Renal cortex interstitium (tissue), 15 donors: ENCODE measurements at places on chromosomes 4 and X. TPM values are rescaled to one million over a fixed set of nuclear protein-coding genes. Genes with fewer than 3 reads are reported as not detected.

DNA sequence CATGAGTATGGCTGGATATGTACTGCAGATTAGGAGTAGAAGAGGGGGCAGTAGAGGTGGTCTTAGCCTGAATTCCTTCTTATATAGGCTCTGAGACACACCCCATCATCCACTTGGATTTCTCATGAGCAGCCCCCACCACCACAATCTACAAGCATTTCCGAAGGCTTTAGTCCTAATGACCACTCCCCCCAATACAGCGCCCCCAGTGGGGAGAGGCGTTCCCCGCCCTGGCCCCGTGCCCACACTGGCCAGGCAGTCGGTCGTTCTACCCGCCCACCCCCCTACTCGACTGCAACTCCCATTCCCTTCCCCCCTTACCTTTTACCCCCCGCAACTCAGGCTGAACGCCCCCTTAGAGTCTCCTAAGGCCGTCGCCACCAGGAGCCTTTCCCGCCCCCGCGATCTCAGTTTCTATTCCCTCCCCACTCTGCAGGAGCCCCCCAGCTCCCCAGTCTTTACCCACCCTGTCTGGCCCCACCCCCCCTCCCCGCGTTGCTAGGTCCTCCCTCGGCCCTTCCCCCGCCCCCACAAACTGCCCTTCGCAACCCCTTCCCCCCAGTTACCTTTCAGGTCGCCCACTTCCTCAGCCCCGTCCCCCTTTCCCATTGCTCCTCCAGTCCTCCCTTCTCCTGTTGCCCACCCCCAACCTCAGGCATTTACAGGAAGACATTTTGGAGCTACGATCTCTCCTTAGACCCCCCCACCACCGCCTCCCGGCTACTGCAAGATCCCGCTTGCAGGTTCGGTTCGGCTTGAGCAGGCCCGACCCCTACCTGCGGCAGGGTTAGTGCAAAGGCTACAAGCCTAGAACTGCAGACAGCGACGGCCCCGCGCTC is 468 bp downstream of the ZMYM3 start:
- no peak for DNase-seq

MCTS1 gene
- 48.5 TPM for polyA plus RNA-seq

- no peak for DNase-seq
Measured at GRCh38 chr4:147801820-147802219, 69.9 kb downstream of the ARHGAP10 start.

PHF8 gene
- 30.5 TPM for polyA plus RNA-seq

GRCh38 chr4:116499-116898 is 7.8 kb upstream of the ZNF718 start:
- DNase-seq = no peak

DNA sequence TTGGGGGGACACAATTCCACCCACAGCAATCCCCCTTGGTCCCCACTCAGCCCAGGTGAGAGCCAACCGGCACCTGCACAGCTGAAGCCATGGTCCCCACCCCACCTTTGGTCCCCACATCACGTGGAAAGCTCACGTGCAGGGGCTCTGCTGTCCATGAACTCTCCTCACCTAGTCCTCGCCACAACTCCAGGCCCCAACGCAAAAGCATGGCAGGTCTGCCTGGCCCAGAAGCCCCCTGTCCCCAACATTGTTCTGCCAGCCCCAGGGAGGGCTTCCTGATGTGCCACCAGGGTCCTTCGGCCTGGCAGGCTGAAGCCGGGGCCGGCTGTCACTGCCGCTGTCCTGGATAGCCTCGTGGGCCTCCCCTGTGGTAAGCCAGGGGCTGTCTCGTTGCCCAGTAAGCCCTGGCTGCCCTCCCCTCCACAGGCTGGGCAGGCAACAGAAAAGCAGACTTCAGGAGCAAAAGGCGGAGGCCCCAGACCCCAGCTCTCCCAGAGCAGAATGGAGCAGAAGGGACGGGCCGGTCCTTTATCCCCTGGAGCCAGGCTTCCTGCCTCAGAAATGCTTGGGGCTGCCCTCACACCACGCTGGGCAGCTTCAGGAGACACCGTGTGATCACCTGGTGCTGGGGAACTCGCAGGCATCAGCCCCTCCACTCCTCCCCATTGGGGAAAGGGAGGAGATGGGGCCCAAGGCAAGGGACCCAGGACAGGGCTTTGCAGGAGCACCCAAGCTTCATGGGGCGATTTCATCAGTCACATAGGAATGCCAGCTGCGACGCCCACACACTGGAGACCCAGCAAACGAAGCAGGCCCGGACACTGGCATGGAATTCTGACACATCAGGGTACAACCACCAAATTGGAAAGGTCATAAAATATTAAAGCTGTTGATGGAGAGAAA is 103.7 kb downstream of the ADRA2C start:
- DNase-seq = no peak

RCHY1 gene
- polyA plus RNA-seq = 52.2 TPM

DNA sequence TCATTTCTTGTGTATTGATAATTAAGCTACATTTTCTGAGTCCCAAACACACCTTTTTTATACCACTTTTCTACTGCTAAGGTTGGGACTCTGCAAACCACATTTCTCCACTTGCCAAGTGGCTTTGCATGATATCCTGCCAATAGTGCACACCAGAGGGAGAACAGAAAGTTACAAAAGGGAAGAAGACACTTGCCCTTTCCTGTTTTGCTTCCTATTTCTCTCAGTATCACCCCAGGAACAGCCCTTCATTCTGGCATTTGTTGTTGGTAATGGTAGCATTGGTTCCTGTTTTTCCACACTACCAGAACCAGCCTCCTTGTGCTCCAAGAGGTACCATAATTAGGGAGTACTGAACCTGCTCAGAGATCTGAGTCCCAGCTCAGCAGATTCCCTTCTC is 87.1 kb downstream of the HDX start:
- DNase-seq = no peak

DNA sequence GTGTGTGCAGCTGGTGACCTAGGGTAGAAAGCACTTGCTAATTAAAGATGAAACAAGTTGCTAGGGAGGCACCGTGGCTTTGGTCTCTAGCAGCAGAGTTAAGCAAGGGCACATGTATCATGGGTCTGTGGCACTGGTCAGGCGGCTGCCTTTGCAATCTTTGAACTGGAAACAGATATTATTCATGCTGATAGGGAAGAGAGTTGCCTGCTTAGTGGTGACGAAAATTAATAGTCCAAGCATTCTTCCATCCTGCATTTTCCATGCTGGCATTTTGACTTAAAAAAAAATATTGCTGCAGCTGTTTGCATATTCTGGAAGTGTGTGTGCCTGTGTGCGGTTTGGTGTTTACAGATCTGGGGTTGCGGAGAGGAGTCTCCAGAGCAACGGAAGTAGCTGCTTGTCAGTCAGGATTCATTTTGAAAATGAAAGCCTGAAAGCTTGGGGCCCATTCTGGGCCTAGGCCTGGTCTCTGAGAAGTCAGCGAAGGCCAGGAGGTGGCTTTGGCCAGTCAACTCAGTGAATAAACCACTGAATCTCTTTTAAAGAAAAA is 2.3 kb upstream of the SOWAHD start:
- no peak for DNase-seq

DNA sequence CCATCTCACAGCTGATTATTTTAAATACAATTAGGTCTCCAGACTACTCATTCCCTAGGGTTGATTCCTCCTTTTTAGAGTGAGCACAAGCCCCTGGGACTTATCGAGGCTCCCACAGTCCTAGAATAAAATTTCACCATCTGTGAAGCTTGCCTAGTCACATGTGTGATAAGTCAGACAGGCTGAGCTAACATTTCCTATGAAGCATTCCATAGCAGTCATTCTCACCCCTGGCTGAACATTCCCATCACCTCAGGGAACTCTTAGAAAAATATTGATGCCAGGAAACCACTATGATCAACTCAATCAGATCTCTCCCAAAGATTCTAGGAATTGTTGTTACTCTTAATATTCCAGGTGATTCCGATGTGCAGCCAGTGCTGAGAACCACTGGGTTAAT is 37.7 kb downstream of the ARHGEF9 start:
- DNase-seq = no peak

DNA sequence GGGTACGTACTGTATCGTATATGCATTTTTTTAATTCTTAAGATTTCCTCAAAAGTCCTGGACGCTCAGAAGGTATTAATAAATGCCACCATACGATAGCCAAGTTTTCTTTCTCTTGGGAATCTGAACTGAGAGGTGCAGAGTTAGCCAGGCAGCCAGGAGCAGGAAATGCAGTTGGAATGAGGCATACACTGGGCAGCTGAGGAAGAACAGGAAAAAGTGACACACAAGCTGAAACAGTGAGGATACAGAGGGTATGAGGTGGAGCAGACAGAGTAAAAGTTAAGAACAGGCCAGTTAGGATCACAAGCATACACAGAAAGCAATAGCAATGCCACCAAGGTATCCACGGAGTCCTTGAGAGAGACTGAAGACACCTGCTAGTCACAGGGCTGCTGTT is 13.4 kb downstream of the UFSP2 start:
- DNase-seq = no peak

DNA sequence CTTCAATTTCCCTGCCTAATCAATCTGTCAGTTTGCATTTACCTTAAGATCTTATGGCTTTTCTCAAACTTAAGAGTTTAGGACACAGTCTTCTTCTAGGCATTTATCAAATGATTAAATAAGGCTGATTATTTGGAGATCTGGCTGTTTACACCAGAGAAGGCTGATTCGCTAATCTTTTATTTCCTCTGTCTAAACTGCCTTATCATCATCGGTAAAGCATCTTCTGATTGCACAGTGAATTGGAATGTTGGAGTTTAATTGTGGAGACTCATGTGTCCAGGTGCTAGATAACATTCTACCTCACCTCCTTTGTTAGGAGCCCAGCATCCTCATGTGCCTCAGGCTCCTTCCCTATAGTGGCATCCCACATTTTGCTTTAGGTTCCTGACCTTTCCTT is 100.3 kb upstream of the DDIT4L start:
- no peak for DNase-seq

GRCh38 chr4:77872723-77873445 is 10.3 kb downstream of the MRPL1 start:
- no peak for DNase-seq

DNA sequence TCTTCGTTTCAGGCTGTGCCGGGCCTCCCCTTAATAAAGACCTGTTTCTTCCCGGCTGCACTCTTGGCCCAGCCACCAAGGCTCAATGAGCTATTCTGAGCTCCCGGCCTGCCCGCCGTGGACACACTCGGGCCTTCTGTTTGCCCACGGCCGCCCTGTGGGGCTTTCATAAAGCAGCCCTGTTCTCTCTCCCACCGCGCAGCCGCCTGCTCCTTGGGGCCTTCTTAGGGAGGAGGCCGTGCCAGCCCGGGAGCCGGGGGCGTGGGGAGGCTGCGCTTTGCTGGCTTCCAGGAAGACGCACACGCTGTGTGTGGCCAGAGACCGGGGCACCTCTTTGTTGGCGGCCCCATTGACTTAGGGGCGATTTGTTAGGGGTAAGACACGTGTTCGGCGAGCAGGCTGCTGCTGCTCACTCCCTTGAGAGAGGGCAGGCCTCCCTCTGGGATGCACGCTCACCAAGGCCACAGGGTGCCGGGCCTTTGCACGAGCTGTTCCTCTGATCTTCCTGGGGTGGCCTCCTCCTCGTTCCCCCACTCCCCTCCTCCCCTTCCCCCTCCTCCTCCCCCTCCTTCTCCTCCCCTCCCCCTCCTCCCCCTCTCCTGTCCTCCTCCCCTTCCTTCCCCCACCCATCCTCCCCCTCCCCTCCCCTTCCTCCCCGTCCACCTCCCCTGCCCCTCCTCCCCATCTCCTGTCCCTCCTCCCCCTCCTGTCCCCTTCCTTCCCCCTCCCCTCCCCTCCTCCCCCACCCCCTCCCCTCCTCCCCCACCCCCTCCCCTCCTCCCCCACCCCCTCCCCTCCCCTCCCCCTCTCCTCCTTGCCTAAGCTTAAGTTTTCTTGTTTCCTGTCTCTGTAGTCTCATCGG is 11.3 kb downstream of the BLOC1S4 start:
- no peak for DNase-seq

DNA sequence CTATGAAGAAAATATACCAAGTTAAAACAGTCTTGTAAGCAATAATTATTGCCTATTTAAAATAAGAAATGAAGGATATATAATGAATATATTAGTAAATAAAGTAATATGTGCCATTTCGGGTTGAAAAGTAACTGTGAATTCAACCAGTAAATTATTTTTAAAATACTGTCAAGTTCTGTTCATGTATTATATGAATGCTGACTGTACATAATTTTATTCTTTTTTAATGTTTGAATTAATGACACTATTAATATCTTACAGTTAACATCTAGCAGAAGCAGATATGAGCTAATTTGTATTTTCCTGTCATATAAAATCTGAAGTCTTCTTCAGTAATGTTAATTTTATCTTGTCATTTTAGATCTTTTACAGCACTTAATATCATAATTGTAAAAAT is 632.9 kb downstream of the CCSER1 start:
- DNase-seq = no peak

DNA sequence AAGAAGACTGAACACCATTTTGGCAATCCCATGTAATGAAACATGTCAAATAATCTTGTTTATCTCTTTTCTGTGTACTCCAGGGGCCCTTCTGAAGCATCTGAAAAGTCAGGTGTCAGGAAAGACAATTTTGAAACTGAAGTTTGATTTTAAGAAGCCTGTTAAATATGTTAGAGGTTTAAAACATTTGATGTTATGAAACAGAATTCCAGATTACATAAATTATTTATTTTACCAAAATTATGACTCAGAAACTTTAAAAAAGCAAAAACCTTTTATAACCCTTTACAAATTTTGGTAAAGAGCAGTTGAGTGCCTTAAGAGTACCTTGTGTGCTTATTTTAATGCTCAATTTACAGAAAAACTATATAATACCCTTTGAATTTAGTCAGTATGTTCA is 130.8 kb downstream of the PAPSS1 start:
- DNase-seq = no peak

FGA gene
- polyA plus RNA-seq = 0.03 TPM

- no peak for DNase-seq
Measured at GRCh38 chr4:157012781-157013180, 41.2 kb upstream of the PDGFC start.

GRCh38 chr4:164357957-164358356 is 396.0 kb upstream of the SMIM31 start:
- DNase-seq = no peak

RPL10 gene
- 3,323 TPM for polyA plus RNA-seq

- no peak for DNase-seq
Measured at GRCh38 chr4:58553031-58553430, 1442.8 kb upstream of the IGFBP7 start.

- DNase-seq = no peak
Measured at GRCh38 chrX:112738347-112739033, 58.8 kb upstream of the LHFPL1 start.

DNA sequence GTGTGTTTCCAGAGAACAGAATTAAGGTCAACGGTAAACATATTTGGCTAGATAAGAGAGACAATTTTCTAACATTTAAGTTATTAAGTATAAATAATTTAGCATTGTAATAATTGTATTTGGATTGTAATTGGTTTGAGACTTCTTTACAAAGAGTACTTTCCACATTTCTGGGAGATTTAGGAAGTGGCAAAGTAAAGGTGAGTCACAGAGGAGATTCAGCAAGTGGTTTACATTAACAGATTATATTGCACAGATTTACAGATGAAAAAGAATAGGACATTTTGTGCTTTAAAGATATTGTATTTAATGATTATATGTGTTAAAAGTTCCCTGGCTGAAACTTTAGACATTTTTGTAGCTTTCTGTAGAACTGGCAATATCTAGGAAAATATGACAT is 584.4 kb upstream of the AADAT start:
- DNase-seq = no peak
